Stimulated activated CD8-positive, alpha-beta memory T cell treated with anti-CD3 and anti-CD28 coated beads, Interleukin-7, amount 100 ng/mL, for 1 hour (primary cell): ENCODE measurements at places on chromosomes 3 and 15.
A peak's percentile ranks its signal among the peaks of the same experiment; 100 is the strongest.

DNA sequence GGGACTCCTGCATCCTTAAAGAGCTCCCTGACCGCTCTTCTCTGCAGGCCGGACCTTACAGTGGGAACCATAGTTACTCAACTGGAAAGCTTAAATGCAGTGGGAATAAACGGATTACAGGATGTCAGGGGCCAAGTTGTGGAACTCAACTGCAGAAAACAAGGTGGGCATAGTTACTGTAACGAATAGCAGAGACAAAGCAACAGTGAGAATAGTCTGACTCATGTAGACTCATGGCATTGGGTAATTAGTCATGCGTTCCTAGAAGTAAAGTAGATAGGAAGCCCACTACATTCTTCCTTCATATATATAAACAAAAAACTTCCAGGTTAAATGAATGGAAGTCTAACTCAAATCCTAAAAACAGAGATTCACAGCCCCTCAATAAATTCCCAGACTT, 95.5 kb upstream of the CHRNA7 start:
- no peak for DNase-seq

DNA sequence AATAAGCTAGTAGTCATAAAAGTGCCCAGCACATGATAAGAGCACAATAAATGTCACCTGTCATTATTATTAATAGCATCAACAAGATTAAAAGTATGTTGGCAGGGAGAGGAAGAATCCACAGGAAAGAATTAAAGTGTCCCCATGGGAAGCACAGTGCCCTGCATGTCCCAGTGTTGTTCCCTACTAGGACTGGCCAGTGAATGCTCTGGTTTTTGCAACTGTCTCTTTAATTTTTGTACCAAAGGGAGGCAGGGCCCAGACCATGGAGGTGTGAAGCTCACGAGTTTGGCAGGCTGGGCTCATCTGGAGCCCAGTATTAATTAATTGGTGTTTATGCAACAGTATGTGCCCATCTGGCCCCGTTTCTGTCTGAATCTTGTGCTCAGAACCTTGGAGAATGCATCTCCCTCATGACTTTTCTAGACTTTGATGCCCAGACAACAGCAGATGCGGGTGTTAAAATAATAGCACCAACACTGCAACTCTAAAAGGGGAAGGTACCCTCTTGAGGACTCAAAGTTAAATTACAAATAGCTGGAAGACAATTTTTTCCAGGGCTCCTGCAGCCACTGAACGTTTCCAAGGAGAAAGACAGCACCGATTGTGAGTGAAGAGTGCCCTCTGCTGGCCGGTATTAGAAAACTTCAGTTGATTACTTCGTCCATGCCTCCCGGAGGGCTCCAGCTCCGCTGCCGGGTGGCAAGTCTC, 71.9 kb upstream of the SPATA12 start:
- peak; percentile 37 for DNase-seq

- no peak for DNase-seq
These were observed 9.2 kb upstream of the EHD4 start for GRCh38 chr15:41981371-41982132.

DNA sequence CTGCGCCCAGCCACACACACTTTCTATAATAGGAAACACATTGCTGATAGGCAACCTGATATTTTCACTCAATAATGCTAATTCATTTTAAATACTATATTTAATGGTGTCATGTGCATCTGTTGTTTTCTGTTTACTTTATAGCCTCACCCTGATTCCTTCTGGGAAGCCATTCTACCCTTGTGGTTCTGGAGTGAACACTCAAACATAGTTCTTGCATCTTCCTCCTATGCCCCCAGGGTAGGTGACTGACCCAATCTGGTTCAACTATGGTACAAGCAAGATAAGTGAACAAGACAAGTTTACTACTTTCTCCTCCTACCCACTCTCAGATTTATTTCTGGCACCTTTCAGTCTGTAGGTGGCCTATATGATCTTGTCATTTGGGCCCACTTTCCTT, 4.3 kb upstream of the SCG3 start:
- DNase-seq: no peak

DNA sequence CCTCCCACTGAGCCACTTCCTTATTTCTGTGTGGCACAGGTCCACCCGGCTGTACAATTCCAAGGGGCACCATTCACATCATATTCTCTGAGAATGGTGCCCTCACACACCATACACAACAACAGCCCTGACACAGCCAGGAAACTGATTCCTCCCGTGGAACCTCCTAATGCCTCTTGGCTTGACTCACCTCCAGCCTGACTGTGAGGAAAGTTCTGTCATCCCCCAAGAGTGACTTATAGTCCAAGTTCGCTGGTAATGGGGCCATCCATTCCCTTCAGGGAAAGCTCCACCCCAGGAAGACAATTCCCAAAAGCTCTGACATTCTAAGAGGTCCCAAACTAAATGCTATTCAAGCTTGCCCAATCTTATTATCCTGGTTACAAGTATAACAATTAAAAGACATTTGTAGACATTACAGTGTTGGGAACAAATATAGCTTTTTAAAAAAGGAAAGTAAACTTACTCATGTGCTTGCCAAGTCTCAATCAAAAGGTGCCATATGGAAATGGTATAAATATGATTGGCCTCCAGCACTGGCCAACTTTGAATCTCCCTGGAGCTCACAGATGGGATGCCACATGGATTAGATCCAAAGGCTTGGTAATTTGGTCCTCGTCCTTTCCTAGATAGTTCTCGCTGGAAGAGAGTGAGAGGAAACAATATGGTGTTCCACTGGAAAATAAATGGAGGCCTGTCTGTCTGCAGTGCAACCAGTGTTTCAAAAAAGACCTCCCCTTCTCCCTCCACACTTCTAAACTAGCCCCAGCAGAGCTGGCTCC, 56.3 kb upstream of the PSMD6 start:
- no peak for DNase-seq
